ENCODE measurements at places on chromosomes 13 and 19. TPM values are rescaled to one million over a fixed set of nuclear protein-coding genes. Genes with fewer than 3 reads are reported as not detected.

Gene GGN
- total RNA-seq: 1.8 TPM

Gene KLK15
- total RNA-seq: not detected

Gene ZNF8
- 4.0 TPM for total RNA-seq

Gene TUBA3C
- total RNA-seq: not detected

Gene BEST2
- total RNA-seq: not detected

Gene RAB8A
- 42.6 TPM for total RNA-seq

Gene ERFL
- total RNA-seq: not detected

Gene CIC
- total RNA-seq: 22.3 TPM

Gene ZNF816
- total RNA-seq: 6.7 TPM

Gene TEKTIP1
- total RNA-seq: not detected

Gene ZNF524
- 17.8 TPM for total RNA-seq

Gene RGL3
- 5.9 TPM for total RNA-seq

Gene NTN5
- 0.32 TPM for total RNA-seq

Gene SIGLEC8
- total RNA-seq: not detected

Gene CFAP97D2
- total RNA-seq: not detected

Gene KLF5
- 5.5 TPM for total RNA-seq

Gene ZNF665
- total RNA-seq: 3.9 TPM

Gene ZNF793
- total RNA-seq: 2.9 TPM

Gene UNC13A
- total RNA-seq: under 0.01 TPM

Gene COMMD6
- total RNA-seq: 100 TPM

Gene HSH2D
- total RNA-seq: not detected

Gene TRPC4
- 10.5 TPM for total RNA-seq

Gene FFAR2
- total RNA-seq: not detected

Gene ACTN4
- 467 TPM for total RNA-seq

Gene RNF225
- not detected for total RNA-seq

Gene GPR108
- 77.3 TPM for total RNA-seq

Gene LAIR1
- not detected for total RNA-seq

Gene B3GNT3
- total RNA-seq: not detected

Gene FUT1
- total RNA-seq: not detected

Gene FOXO1
- total RNA-seq: 1.1 TPM

Gene KLHL1
- total RNA-seq: not detected

Gene ANKRD27
- 19.0 TPM for total RNA-seq

Gene FAM83E
- not detected for total RNA-seq

Gene DZIP1
- 22.8 TPM for total RNA-seq

Gene PPM1N
- total RNA-seq: 0.32 TPM

Gene YIPF2
- total RNA-seq: 114 TPM

Gene ERICH4
- total RNA-seq: not detected

Gene SLC15A1
- not detected for total RNA-seq

Gene EMC10
- 96.6 TPM for total RNA-seq

Gene STOML3
- not detected for total RNA-seq

Gene ZNF324B
- total RNA-seq: 10.5 TPM

Gene ZNF320
- 16.4 TPM for total RNA-seq

Gene NTF4
- total RNA-seq: not detected

Gene IGLON5
- total RNA-seq: not detected

Gene LSR
- not detected for total RNA-seq

Gene MCEMP1
- not detected for total RNA-seq

Gene ZNF253
- total RNA-seq: 2.1 TPM

Gene LMTK3
- total RNA-seq: not detected

Gene C1QTNF9
- not detected for total RNA-seq

Gene SLAIN1
- total RNA-seq: not detected

Gene CRLF1
- 40.0 TPM for total RNA-seq

Gene GPR12
- total RNA-seq: not detected

Gene CEACAM7
- total RNA-seq: not detected

Gene NDUFB7
- total RNA-seq: 186 TPM

Gene ZNF837
- total RNA-seq: 2.5 TPM

Gene VSIG10L
- 2.0 TPM for total RNA-seq

Gene LGALS7B
- not detected for total RNA-seq

All from GM23248 (cell line).